ENCODE measurements at places on chromosomes 6 and 20.

DNA sequence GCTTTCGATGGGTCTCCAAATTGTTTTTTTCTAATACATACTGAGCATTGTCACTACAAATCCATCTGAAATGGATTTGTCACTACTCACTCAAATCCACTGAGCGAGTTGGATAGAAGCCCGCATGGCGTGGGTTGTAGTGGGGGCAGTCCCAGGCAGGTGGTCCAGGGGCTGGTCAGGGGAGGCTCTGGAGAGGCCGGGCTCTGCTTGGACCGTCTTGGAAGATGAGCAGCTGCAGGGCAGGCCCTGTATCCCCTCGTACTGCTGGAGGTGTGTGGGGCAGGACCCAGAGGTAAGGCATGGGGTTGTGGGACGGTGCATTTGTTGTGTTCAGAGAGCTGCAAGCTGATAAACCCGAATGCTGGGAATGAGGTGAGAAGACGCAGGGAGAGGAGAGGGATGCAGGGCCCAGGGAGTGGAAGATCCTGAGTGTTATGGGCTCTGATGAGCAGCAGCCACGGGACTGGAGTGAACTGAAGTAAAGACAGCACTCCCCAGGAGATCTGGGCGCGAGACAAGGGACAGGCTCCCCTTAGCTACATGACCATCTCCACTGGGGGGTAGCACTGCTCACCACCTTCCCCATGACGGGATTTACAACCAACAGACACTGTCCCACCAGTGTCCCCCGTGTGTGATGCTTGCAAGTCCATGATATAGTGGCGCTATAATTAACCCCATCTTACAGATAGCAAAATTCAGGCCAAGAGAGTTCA is 45.9 kb downstream of the PSMG4 start:
- DNase-seq, result no peak

GRCh38 chr6:27553123-27553904 is 80.4 kb upstream of the ZNF184 start:
- no peak for DNase-seq

DNA sequence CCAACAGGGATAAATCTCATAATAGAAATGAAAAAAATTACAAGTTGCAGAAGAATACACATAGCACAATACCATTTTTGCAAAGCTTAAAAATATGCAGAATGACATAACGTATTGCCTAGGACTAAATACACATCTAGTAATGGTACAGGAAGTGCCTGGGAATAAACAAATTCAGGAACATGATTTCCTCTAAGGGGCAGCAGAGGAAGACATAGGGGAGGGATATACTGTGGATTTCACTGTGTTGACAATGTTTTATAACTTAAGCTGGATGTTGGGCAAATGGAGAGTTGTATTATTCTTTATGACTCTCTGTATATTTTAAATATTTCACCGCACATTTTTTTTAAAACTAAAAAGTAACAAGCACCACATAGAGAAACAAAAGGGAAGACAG is 5.6 kb upstream of the GLO1 start:
- no peak for DNase-seq

- DNase-seq, result no peak
These were observed 282.6 kb downstream of the BMP7 start for GRCh38 chr20:56983813-56984212.

DNA sequence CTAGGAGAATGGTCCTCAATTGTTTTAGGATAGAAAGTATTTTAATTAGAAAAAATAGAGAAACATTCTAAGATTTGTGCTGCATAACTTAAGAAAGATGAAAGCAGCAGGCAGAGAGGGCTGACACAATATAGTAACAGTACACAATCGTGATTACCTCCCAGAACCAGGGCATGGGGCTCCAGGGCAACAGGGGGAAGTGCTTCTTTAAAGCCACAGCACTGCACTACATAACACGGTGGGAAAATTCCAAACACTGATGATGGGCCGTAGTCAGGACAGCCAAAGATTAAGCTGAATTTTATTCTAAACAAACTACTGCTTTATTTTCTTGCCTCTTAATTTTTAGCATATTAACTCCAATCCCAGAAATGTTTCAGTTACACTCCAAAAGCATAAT is 14.4 kb downstream of the EXOC2 start:
- DNase-seq, result no peak

- no peak for DNase-seq
These were observed 62.6 kb upstream of the STMND1 start for GRCh38 chr6:17039266-17039665.

DNA sequence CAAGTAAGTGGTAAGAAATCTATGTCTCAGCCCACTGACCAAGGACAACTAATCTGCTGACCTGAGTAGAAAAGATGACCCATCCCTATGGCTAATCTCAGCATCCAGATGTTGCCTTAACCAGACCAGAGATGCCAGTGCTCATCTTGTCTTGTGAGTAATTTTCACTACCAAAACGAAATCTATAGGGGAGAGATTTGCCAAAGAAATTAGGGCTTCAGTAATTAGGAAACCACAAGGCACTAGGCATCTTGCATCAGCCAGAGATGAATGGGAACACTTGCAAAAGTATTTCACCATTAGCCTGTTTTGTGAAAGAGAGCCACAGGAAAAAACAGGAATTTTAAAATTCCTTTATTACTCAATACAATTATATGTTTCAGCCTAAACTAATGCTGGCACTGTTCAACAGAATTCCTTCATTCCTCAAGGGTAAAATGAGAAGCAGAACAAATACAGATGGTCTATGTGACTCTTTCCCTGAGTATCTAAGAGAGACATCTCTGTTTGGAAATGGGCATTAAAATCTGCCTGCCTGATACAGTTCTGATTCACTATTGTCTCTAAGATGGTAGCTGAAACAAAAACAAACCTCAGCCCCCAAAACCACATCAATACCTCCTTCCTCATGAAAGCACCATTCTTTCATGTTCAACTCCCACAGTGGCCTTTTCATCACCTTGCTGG is 87.8 kb downstream of the GMDS start:
- DNase-seq, result peak; percentile 86

GRCh38 chr6:11538819-11539468 is 1.4 kb downstream of the TMEM170B start:
- DNase-seq, result no peak

DNA sequence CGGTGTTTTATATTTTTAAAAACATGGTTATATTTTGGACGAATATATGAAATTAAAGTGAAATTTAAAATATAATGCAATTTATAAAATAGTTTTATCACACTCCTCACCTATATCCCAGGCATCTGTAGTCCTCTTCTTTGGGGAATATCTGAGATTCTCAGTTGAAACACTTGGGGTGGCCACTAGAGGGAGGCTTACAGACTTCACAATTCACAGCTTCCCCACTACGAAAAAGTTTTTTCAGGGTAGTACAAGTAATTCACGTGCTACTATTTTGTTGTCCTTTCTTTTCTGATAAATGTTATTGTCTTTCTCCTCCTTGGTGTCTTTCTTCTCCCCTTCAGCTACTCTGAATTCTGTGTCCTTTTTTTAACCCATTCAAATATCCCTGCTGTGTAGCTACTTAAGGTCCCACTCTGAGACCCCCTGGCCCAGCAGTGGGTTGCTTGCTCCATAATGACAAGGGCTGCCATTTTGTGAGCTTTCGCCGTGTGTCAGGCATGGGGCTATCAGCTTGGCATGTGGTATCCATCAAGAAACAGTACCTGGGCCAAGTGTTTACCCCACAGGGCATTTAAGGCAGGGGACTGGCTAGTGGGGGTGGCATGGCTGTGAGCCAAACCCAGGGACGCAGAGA is 43.6 kb upstream of the PHACTR3 start:
- DNase-seq, result no peak

- DNase-seq, result no peak
These were observed 12.5 kb upstream of the POU3F2 start for GRCh38 chr6:98821756-98822405.

- no peak for DNase-seq
These were observed 73.9 kb downstream of the DCDC2 start for GRCh38 chr6:24284006-24284405.

GRCh38 chr20:44050925-44051660 is 135.9 kb downstream of the JPH2 start:
- DNase-seq, result no peak

- DNase-seq, result no peak
These were observed 23.6 kb downstream of the MBOAT1 start for GRCh38 chr6:20188630-20189075.

DNA sequence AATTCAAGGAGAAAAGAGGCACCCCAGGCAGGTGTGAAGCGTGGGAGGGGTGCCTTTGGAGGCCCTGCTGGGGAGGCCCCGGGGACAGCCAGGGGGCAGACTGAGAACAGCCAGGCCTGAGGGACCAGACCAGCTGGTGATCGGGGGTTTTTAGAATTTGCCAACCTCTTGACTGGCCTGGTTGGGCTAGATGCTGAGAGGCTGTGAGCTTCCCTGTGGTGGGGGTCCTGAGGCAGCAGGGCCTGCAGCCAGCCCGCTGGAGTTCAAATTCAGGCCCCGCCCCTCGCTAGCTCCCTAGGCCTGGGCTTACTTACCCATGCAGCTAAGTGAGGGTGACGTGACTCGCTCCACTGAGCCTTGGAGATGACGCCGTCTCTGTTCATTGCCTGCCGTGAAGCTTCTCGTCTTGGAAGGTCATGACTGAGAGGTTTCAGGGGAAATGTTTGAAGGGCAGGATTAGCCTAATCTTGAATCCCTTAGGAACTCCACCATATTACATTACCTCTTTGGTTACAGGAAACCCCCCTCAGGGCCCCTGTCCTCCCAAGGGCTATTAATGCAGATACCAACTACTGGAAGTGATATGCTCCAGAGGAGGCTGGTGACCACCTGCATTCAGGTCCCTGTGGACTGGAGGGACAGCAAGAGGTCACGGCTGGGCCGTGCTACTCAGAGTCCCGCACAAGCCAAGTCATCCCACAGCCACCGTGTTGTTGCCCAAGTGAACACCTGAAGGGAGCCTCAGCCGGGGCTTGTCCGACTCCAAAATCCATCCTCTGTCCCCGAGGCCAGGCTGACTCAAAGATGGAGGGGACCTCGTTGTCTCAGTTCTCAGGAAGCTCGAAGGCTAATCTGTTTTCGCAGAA is 73.9 kb upstream of the DUSP22 start:
- DNase-seq, result no peak

- DNase-seq, result no peak
These were observed 26.3 kb downstream of the TMX4 start for GRCh38 chr20:7993238-7993637.

- no peak for DNase-seq
These were observed 44.9 kb downstream of the ITCH start for GRCh38 chr20:34407962-34408474.

DNA sequence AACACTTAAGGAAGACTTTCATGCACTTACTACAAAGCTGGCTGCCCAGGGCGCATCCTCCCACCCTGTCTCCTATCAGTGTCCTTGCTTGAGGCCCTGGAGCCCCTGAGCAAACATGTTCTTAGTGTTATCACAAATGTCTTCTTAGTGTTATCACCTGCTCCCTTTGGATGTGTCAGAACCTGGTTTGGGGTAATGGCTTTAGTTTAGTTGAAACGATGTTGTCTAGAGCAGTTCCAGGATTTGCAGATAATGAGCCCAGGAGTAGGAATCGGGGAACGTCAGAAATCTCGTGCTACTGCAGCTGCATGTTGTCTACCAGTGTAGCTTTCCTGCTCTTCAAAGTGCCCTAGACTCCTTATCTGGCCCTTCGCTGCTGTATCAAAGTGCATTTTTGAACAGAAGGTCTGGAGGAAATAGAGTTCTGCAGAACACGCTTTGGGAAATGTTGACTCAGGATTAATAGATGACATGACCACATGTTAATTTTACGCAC is 69.6 kb downstream of the PHACTR2 start:
- DNase-seq, result no peak

DNA sequence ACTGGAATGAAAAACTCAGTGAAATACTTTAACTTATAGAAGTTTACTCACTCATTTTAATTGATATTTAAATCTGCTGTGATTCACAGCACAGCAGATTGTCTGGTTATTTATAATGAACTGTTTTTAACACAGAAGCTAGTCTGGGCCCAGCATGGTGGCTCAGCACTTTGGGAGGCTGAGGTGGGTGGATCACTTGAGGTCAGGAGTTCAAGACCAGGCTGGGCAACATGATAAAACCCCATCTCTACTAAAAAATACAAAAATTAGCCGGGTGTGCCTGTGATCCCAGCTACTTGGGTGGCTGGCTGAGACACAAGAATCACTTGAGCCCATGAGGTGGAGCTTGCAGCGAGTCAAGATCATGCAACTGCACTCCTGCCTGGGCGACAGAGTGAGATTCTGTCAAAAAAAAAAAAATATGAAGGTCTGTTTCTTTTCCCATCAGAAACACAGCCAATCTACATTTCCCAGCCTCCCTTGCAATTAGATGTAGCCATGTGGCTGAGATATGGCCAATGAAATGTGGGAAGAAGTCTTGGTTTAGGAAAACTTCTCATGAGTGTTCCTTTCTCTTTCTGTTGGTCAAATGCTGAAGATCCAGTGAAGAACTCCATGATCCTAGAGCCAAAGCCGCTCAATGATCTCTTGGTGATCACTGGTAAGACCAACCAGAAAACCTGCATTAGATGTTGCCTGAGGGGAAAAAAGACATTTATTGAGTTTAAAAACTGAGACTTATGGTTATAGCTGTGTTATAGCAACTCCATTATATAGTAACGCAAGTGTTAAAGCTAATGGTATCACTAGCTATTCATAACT is 31.3 kb upstream of the BTN3A2 start:
- no peak for DNase-seq

DNA sequence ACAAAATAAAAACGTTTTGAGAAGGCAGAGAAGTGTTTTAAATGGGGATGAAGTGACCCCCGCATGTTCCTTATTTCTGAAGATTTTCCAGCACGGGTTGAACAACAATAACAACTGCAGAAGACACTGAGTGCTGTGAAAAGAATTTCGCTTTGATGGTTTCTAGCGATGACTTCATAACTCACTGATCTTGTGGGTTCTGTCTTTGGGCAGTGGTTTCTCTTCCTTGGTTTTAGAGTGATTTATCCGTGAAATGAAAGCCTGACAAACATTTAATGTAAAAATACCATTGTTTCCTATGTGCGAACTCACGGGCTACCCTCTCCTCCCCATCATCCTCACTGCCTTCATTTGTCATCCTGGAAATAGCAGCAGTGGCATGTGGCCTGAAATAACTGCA is 793.9 kb downstream of the QKI start:
- no peak for DNase-seq

GRCh38 chr6:89360415-89360999 is 8.0 kb upstream of the UBE2J1 start:
- no peak for DNase-seq

DNA sequence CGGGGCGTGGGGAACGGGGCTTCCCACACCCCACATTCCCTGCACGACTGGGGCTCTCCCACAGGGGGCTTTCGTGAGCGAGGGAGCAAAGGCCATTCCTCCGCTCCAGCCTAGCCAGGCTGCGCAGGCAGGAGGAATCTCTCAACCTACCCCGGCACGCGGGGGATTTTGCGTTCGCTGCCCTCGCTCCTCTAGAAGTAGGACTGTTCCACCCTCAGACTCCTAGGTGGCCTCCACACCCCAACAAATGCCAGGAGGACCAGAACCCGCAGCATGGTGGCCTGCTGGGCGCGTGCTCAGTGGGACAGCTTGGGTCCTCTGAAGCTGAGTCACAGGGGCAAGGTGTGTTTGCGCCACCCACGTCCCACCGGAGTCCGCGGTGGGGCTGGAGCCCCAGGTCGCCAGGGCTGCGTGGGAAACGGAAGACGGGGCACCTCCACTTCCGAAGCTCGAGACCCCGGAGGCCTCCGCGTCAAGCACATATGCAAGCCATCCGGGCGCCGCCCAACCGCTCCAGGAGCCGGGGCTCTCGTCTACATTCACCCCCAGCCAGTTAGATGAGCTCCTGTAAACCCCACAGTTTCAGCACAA is 1938.5 kb upstream of the DEFB115 start:
- no peak for DNase-seq

GRCh38 chr6:137823826-137824555 is 43.1 kb upstream of the TNFAIP3 start:
- peak; percentile 74 for DNase-seq

GRCh38 chr6:90179190-90180169 is 117.2 kb downstream of the BACH2 start:
- no peak for DNase-seq

Data from skeletal muscle cell (primary cell).